ENCODE measurements at places on chromosomes 6 and 20.

- no peak for DNase-seq
Measured at GRCh38 chr6:129033581-129033980, 150.6 kb downstream of the LAMA2 start.

DNA sequence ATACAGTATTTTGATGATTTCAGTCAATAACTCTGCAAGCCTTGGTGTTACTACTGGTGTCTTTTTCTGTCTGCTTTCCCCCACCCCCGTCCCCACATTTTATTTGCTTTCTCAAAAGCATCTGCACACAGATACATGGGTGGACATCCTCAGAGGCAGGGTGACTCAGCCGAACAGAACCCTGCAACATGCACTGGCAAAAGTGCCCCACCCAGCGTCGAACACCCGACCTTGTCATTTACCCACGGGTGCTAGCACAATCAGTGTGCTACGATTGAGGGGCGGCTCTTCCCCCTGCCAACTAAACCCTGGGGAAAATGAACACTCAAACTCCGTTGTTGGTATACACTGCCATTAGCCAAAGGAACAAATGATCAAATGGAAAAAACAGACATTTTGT, 115.9 kb upstream of the NAA20 start:
- no peak for DNase-seq

- no peak for DNase-seq
Measured at GRCh38 chr6:131048933-131049515, 14.0 kb downstream of the EPB41L2 start.

DNA sequence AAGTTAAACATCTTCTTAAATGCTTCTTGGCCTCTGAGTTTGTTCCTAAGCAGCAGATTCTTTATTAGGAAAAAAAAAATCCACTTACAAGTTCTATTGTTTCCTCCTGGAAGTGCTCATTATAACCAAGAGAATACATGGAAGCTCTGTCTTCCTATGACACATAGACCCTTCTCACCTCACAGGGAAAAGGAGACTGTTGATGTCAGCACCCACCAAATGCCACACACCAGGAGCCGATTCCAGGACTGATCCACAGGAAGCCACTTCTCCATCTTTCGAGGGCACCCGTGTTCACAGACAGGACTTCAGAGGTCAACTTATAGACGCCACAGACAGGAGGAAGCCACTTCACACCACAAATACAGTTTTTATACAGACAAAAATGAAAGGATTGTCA, 13.4 kb upstream of the BNIP5 start:
- no peak for DNase-seq

DNA sequence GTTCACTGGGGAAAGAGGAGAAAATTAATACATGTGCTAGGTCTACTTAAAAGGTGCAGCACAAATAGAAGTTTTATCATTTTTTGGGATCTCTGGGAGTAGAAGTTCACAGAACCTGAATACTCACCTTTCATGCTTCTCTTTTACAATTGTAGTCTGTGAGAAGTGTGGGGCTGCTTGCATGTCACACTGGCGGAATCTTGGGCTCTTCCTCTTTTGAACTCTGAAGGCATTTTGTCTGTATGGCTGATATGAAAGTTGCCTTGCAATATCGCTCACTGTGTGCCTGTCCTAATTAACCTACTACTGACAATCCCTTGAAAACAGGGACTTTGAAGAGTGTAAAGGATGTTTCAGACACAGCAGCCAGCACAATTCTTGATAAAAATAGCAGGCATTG, 65.9 kb upstream of the CLDN20 start:
- no peak for DNase-seq

DNA sequence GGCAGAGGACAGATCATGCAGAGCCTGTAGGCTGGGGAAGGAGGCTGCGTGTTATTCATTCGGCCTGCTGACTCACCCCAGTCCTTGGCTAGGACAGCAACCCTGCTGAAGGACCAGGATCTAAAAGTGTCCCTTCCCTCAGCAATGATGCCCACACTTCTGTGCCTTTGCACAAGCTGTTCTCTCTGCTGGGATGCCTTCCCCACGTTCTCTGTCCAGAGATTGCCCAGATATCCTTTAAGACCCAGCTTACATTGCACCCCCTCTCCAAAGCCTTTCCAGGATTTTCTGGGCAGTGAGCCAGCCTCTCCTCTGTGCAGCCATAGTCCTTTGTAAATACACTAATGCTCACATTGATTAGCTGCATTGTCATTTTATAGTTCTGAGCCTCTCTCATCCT, 99.3 kb upstream of the CHD6 start:
- DNase-seq, result no peak

DNA sequence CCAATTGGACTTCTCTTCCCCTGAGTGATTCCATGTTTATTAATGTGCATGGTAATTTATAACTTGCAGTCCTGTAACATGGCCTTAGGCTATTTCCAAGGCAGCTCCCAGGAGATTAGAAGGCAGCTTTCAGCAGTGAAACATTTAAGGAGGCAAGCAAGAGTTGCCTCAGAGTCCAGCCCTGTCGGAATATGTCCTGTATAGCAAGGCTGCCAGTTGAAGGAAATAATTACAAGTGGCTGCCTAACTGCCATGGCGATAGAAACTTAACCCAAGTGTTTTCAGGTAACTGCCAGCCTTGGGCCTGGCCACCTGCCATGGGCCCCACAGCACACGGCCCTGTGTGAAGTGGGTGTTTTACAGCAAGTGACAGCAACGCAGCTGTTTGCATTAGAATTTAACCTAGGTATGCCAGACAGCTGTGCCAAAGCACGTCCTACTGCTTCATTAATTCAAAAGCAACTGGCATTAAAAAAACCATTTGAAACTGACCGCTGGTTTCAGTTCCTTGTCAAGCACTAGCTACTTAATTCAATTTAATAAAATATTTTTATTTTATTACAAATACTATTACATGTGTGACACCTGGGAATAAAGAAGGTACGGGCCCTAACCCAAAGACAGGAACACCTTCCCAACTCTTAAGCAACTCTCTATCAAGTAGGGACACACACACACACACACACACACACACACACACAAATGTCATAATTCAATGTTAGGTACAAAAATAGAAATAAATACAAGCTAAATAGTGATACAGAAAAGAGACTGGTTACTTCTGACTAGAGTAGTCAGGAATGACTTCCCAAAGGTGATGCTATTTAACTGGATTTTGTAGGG, 151.8 kb upstream of the HEY2 start:
- DNase-seq, result no peak

DNA sequence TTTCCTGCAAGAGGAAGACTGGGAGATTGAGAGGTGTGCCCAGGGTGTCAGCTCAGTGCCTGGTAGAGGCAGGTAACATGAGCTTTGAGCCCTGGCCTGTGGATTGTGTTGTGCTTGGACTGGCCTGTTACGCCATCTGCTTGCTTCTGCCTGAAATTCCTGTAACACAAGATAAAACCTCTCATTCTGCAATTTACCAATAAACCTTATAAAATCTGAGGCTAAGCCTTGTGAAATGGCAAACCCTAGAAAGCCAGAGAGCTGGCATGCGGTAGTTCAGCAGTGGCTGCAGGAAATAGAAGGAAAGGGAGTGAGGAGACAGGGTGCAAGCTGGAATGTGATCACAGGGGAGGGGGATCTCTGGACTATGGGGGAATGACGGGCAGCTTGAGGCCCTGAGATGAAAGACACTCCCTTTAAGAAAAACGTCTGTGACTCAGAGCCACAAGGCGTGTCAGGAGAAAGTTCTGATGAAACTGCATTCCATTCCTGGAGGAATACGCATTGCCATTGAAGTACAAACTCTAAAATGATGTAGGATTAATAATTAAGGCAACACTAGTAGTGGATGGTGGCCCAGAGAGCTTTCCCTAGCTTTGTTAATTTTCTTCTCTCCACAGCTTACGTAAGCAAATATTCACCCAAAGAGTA, 26.3 kb upstream of the TFAP2A start:
- DNase-seq, result no peak

GRCh38 chr6:26199057-26199772, 112.0 kb downstream of the HFE start:
- DNase-seq, result peak; percentile 68

DNA sequence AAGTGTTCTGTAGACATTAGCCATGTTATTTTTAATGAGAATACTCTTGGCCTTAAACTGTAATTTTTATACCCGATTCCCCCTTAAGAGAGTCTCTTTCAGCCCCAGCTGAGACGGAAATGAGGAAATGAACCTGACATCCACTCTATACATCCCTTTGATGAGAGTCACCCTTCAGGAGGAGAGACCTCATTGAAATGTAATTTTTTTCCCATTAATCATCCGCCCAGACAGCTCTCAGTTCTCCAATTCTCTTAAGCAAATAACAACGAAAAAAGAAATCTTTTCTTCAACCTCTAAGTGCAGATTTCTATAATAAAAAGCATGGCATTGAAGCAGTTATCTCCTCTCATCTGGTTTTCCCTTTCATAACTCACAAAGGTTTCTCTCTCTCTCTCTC, 243.8 kb upstream of the PMEPA1 start:
- no peak for DNase-seq

DNA sequence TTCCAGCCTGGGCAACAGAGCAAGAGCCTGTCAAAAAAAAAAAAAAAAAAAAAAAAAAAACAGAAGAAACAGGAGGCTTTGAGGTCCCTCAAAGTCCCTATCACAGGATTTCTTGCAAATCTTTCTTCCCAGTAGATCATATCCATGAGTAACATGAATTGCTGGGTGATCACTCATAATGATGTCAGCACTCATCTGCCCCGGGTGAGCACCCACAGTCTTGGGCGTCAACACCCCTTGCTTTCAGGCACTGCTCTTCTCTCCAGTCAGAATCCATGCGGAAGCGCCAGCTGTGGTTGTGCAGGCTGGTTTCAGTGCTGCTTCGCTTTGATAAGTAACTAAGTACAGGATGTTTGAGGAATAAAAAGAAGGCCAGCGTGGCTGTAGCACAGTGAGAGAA, 40.2 kb upstream of the INSM1 start:
- DNase-seq, result no peak

DNA sequence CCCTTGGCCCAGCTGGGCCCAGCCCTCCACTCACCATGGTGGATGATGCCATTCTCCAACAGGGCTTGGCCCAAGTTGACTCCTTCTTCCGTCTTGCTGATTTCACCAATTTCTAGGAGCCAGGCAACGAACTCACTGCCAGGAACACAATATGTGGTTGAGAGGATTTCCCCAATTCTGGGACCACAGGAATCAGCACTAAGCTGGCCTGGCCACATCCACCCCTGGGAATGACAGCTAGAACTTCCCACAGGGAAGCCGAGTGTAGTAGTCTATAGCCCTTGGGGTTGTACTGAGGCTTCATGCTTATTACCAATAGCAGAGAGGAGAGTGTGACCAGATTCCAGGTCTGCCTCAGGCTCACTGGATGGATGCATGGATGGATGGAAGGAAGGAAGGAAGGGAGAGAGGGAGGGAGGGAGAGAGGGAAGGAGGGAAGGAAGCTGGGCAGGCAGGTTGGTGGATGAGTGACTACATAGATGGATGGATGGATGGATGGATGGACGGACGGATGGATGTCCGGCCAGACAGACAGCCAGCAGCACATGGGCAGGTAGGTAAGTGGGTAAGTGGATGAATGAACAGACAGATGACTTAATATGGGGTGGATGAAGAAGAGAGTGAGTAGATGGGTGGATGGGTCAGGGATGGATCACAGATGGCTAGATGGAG, 146.5 kb downstream of the PREX1 start:
- DNase-seq, result no peak

GRCh38 chr6:32519118-32519909, 10.8 kb downstream of the HLA-DRB5 start:
- DNase-seq, result no peak

DNA sequence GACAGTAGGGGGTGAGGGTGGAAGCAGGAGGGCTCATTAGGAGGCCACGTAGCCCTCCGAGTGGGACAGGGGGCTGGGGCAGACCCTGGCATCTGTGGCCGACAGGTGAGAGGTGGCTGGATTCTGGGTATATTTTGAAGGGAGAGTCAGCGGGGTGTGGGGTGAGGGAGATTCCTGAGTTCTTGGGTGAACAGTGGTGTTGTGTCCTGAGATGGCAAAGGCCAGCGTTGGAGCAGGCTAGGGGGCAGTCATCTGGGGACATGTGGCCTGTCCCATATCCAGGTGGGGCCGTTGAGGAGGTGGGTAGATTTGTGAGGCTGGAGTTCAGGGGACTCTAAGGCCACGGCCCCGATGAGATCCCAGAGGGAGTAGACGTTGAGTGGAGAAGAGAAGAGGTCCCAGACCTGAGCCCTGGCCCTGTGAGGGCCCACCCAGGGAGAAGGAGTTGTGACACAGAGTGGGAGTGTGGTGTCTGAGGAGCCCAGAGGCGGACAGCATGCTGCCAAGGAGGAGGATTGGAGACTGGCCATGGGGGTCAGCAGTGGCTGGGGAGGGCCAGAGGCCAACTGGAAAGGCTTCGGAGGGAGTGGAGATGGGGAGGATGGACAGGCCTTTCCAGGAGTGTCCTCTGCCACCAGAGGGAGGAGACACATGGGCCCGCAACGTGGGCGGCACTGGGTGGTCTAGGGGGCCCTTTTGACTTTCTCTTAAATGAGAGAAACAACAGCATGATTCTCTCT, 19.6 kb downstream of the PACSIN1 start:
- no peak for DNase-seq

GRCh38 chr6:53282234-53282633, 66.5 kb downstream of the ELOVL5 start:
- no peak for DNase-seq

- DNase-seq, result peak; percentile 95
Measured at GRCh38 chr20:63894358-63895201, at the start of gene DNAJC5. Gene DNAJC5, plus strand, starts transcription at chr20:63895126. Its CDS starts 33,220 bp downstream, at chr20:63928346.

GRCh38 chr6:161368514-161368913, 94.7 kb upstream of the AGPAT4 start:
- DNase-seq, result no peak

GRCh38 chr6:128899341-128900050, 16.6 kb downstream of the LAMA2 start:
- DNase-seq, result no peak

- no peak for DNase-seq
Measured at GRCh38 chr20:57267158-57267821, 849 bp upstream of the BMP7 start.

DNA sequence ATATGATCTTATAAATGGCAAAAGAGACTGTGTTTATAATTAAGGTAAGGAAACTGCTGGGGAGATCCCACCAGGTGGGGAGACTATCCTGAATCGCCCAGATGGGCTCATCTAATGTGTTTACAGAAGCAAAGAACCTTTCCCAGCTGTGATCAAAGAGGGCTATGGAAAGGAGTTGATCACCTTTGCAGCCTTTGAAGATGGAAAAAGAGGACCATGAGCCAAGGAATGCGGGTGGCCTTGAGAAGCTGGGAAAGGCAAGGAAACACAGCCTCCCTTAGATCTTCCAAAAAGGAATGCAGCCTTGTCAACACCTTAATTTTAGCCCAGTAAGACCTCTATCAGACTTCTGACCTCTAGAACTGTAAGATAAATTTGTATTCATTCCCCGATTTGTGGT, 66.5 kb upstream of the ADGRG6 start:
- DNase-seq, result no peak

GRCh38 chr6:154157082-154157481, 118.0 kb downstream of the OPRM1 start:
- peak; percentile 24 for DNase-seq

DNA sequence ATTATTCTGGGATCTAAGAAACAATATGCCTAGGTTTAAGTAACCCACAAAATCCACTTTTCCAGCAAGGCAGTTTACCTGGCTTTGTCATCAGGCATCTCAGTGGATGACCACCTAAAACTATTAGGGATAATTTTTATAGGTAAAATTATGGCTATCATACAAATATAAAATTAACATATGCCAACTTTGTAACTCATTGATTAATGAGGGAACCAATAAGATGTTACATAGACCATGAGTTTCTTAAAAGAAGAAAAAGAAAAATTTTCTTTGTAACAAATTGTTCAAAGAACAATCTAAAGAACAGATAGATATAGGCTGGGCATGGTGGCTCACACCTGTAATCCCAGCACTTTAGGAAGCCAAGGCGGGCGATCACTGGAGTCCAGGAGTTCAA, 49.7 kb upstream of the FILIP1 start:
- DNase-seq, result no peak

Data from stimulated activated CD4-positive, alpha-beta T cell treated with anti-CD3 and anti-CD28 coated beads, Interleukin-4, amount 100 ng/mL, for 24 hours (primary cell).